Endothelial cell of umbilical vein (primary cell): ENCODE measurements at places on chromosomes 7 and 10. TPM values are rescaled to one million over a fixed set of nuclear protein-coding genes. Genes with fewer than 3 reads are reported as not detected.

The CNNM1 gene
- not detected in 2 replicates for total RNA-seq

The AKR1C2 gene
- total RNA-seq, result 0.16 and 1.7 TPM in 2 replicates

The PSMA2 gene
- 110 and 118 TPM in 2 replicates for total RNA-seq

The SERPINE1 gene
- total RNA-seq, result 2,296 and 2,645 TPM in 2 replicates

The ANXA8 gene
- not detected in 2 replicates for total RNA-seq

The ACTR3C gene
- total RNA-seq, result 0.69 TPM in 1 of 2 replicates, not detected in the other

The NXPH1 gene
- total RNA-seq, result not detected in 2 replicates

The RASSF4 gene
- total RNA-seq, result 4.6 and 7.6 TPM in 2 replicates

The FOXP2 gene
- 2.7 and 3.3 TPM in 2 replicates for total RNA-seq

The AKR1D1 gene
- total RNA-seq, result not detected in 2 replicates

The SFTPA2 gene
- not detected in 2 replicates for total RNA-seq

The TET1 gene
- 1.3 and 1.5 TPM in 2 replicates for total RNA-seq

The CDNF gene
- 0.58 and 0.99 TPM in 2 replicates for total RNA-seq

The OR6V1 gene
- not detected in 2 replicates for total RNA-seq

The PHKG1 gene
- 0.72 and 1.00 TPM in 2 replicates for total RNA-seq

The NACAD gene
- total RNA-seq, result 4.3 and 6.6 TPM in 2 replicates

The ABCB1 gene
- 7.1 and 13.4 TPM in 2 replicates for total RNA-seq

The PDE6C gene
- total RNA-seq, result not detected in 2 replicates

The SLIT1 gene
- total RNA-seq, result 0.05 and 0.20 TPM in 2 replicates

The C10orf67 gene
- not detected in 2 replicates for total RNA-seq

The PLAC9 gene
- total RNA-seq, result 1.7 and 2.1 TPM in 2 replicates

The ARHGAP22 gene
- 48.6 and 50.3 TPM in 2 replicates for total RNA-seq

The NUTM2D gene
- total RNA-seq, result 1.3 and 1.6 TPM in 2 replicates

The TMEM270 gene
- not detected in 2 replicates for total RNA-seq

The MACROH2A2 gene
- not detected in 2 replicates for total RNA-seq

The ASAH2B gene
- total RNA-seq, result 3.3 and 6.5 TPM in 2 replicates

The CNPY4 gene
- 18.0 and 33.7 TPM in 2 replicates for total RNA-seq

The NCF1 gene
- not detected in 2 replicates for total RNA-seq

The JAZF1 gene
- 14.9 and 16.9 TPM in 2 replicates for total RNA-seq

The TCF7L2 gene
- total RNA-seq, result 21.8 and 22.1 TPM in 2 replicates

The CDHR3 gene
- 2.3 and 3.9 TPM in 2 replicates for total RNA-seq

The BLNK gene
- total RNA-seq, result not detected in 2 replicates

The NME8 gene
- not detected in 2 replicates for total RNA-seq

The GNGT1 gene
- not detected in 2 replicates for total RNA-seq

The CH25H gene
- total RNA-seq, result 0.32 TPM in 1 of 2 replicates, not detected in the other

The PTF1A gene
- not detected in 2 replicates for total RNA-seq

The FFAR4 gene
- not detected in 2 replicates for total RNA-seq

The RBP3 gene
- total RNA-seq, result not detected in 2 replicates

The GPR15LG gene
- total RNA-seq, result not detected in 2 replicates

The UBE2D1 gene
- total RNA-seq, result 14.5 and 16.9 TPM in 2 replicates

The CTAGE4 gene
- total RNA-seq, result 0.30 TPM in 1 of 2 replicates, not detected in the other

The WASHC2C gene
- 43.3 and 48.6 TPM in 2 replicates for total RNA-seq

The TSPAN12 gene
- total RNA-seq, result 19.0 and 19.8 TPM in 2 replicates

The ZDHHC16 gene
- total RNA-seq, result 52.0 and 53.2 TPM in 2 replicates

The MACC1 gene
- total RNA-seq, result not detected in 2 replicates

The NPSR1 gene
- not detected in 2 replicates for total RNA-seq

The ABCB4 gene
- total RNA-seq, result 0.09 and 0.15 TPM in 2 replicates
